ENCODE measurements at places on chromosomes 3 and 15.
A peak's percentile ranks its signal among the peaks of the same experiment; 100 is the strongest.

DNA sequence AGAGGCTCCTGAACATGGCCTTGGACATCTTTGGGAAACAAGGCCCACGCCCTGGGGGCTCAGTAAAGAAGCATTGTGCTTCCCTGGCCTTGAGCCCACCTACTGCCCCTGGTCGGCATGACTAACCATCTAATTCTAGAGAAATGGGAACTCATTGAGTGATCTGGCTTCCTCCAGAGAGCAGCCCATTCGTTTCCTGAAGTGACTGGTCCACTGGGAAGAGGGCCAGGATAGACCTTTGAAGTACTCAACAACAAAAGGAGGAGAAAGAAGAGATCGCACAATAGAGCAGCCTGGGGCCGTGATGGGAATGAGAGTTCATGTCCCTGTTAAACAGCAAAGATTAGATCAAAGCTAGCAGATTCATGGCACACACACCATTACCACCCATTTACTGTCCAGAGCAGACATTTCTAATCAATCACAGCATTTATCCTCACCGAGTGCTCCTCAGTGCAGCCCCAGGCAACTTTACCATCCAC lies 514.4 kb upstream of the PROK2 start:
- DNase-seq = peak; percentile 12

- DNase-seq = no peak
Observed at GRCh38 chr3:171455603-171456550, 4.3 kb downstream of the TNIK start.

DNA sequence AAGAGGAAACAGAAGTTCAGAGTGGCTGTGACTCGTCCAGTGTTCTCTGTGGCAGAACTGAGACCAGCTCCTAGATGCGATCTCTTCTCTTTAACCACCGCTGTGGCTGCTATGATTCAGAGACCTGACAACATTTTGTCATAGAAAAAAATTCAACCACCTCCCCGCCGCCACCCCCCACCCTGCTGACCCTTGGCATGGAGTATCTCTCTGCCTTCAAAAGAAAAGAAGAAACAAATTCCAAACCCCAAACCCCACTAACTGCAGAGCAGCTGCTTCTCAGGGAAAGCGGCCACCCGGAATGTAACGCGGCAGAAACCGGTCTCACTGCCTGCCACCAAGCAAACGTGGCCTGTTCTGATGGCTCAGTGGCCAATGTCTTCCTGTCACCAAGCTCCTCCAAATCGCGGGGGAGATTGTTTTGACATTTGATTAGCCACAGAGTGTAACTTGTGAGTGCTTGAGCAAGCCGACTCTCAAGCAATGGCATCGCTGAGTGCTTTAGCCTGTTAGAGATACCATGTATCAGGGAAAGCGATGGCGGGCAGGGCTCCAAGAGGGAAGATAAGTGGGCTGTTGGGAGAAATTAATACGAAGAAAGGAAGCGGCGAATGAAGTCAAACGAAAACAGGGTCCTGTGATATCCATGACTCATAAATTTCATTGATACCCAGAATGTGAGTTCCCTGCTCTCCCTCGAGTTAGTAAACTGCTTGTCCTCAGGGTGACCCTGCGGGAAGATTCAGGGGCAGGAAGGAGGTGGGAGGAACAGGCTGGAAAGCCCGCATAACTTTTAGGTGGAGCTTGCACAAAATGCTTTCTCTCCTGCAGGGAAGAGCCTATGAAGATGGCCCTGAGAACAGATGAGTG lies 44.8 kb upstream of the TLE3 start:
- no peak for DNase-seq

DNA sequence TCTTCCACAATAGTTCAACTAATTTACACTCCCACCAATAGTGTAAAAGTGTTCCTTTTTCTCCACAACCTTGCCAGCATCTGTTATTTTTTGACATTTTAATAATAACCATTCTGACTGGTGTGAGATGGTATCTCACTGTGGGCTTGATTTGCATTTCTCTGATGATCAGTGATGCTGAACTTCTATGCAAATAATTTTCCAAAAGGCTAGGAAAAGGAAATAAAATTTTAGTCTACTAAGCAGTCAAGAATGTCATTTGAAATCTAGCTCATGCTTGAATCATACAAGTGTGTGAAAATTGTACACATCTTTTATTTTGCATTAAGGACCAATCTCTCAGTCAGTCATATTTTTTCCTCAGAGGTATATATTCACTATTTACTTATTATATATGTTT lies 101.7 kb upstream of the UBP1 start:
- no peak for DNase-seq

- peak; percentile 13 for DNase-seq
Observed at GRCh38 chr3:172808969-172809546, 58.5 kb downstream of the ECT2 start.

DNA sequence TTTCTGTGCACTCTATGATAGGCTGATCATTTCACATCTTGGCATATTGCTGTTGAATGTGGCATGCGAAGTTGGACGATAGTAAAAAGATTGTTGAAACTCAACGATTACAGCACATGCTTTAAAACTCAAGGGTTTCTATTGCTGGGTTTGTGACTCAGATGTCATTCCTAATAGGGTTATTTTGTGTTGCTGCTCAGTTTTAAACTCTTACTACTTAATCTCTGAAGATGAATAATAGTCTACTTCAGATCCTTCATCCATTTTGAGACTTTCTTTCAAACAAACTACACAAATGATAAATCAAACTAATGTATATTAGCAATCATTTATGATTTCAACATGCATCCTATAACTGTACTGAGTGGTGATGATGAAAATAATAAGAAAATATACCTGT lies 71.3 kb upstream of the MBNL1 start:
- no peak for DNase-seq

DNA sequence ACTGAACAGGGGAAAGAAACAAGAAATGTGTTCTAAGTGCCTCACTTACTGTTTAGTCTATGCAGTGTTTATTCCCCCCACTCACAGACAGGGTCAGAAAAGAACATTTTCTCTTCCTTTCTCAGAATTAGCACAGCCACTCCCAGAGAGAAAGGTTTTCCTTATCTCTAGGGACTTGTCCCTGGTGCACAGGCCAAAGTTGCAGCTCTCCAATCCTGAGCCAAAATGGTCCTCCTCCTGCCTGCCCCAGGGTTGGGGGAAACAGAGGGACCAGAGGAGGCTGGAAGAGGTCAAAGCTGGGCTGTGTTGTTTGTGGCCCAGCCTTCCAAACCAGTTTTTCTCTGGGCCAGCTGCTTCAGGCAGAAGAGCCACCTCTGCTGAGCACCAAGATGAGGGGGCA lies 12.0 kb downstream of the RAB6B start:
- DNase-seq = no peak

GRCh38 chr3:50230794-50231125 lies 5.2 kb upstream of the GNAI2 start:
- DNase-seq = no peak

GRCh38 chr15:85000937-85001336 lies 19.3 kb downstream of the PDE8A start:
- no peak for DNase-seq

GRCh38 chr3:49775538-49775937 lies 10.8 kb downstream of the IP6K1 start:
- no peak for DNase-seq

GRCh38 chr15:68330416-68330815 lies 52.9 kb downstream of the FEM1B start:
- no peak for DNase-seq

DNA sequence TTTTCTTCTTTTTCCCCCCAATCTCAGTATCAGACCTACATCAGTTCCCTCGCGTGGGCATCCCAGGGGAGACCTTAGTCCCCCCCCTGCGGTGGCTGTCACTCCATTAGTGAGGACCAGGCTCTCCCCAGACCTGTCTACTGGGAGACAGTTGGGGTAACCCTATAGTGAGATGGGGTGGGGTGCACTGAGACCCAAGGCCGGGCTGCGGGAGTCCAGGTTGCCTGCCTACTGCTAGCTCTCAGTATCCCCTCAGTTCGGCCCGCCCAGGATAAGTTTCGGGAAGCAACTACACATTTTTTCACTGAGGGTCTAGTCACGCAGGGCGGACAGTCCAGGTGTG lies 671 bp upstream of the DCUN1D1 start:
- no peak for DNase-seq

GRCh38 chr3:64501298-64501906 lies 186.4 kb downstream of the ADAMTS9 start:
- no peak for DNase-seq

GRCh38 chr15:67062369-67062985 lies 2.9 kb upstream of the SMAD3 start:
- DNase-seq = no peak

DNA sequence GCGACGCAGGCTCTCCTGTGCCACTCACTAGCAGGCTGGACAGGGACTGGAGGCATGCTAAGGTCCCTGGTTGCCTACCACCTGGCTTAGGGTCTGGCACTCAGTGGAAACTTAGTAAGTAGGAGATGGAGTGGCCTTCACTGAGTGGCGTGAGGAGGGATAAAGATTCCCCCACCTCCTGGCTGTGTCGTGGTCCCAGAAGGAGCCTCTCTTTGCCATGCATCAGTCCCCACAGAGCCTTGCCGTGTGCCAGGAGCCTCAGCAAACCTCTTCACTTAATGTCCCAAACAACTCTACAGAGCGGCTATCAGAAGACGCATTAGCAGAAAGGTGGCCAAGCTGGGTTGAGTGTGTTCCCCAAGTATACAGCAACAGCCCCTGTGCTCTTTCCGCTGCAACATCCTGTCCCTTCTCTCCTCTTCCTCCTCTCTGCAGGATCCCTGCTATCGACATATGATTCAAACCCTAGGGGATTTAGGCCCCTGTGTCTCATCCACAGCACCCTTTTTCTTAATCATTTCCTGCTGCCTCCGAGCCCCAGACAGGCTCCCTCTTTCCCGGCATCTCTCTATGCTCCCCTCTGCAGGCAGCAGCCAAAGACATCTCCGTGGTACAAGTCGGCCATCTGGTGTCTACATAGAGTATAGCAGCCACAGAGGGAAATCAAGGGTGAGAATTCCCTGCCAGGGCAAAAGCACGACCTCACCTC lies 66.7 kb downstream of the SLC6A1 start:
- peak; percentile 24 for DNase-seq

GRCh38 chr3:181610083-181610972 lies 101.4 kb upstream of the SOX2 start:
- DNase-seq = no peak

DNA sequence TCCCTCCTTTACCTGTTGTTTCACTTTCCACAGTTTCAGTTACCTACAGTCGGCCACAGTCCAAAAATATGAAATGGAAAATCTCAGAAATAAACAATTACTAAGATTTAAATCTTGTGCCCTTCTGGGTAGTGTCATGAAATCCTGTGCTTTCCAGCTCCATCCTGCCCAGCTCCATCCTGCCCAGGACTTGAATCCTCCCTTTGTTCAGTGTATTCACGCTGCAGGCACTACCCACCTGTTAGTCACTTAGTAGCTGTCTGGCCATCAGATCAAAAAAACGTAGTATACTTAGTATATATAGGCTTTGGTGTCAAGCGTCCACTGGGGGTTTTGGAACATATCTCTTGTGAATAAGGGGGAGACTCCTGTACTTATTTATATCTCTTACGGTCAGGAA lies 329.0 kb upstream of the SEMA6D start:
- no peak for DNase-seq

- peak; percentile 56 for DNase-seq
Observed at GRCh38 chr3:97821774-97822358, at the start of gene CRYBG3. Gene CRYBG3, plus strand, starts transcription at chr3:97822011. Its CDS starts 196 bp downstream, at chr3:97822207.

- DNase-seq = no peak
Observed at GRCh38 chr15:38521316-38521715, 43.3 kb downstream of the RASGRP1 start.

GRCh38 chr15:46872981-46873330 lies 844.3 kb upstream of the SEMA6D start:
- DNase-seq = no peak

DNA sequence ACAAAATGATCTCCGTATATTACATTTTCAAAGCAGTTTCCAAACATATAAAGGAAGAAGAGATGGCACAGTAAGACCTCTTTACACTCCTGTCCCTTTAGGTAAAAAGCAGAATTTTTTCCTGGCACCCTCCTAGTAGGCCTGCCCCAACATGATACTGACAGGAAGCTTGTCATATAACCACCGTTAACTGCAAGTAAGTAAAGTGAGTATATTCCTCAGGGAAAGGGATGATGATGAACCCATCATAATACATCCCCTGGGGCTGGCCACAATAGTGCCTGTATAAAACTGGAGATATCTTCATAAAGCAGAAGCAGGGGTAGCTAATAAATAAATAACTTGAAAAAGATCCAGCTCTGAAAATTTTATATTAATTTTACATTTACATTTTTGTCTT lies 893.0 kb downstream of the DIPK2A start:
- no peak for DNase-seq

GRCh38 chr15:93803421-93804152 lies 427.8 kb upstream of the MCTP2 start:
- DNase-seq = no peak

GRCh38 chr15:98281130-98281529 lies 320.6 kb downstream of the ARRDC4 start:
- no peak for DNase-seq

- DNase-seq = no peak
Observed at GRCh38 chr3:113556316-113556945, 24.1 kb downstream of the SIDT1 start.

DNA sequence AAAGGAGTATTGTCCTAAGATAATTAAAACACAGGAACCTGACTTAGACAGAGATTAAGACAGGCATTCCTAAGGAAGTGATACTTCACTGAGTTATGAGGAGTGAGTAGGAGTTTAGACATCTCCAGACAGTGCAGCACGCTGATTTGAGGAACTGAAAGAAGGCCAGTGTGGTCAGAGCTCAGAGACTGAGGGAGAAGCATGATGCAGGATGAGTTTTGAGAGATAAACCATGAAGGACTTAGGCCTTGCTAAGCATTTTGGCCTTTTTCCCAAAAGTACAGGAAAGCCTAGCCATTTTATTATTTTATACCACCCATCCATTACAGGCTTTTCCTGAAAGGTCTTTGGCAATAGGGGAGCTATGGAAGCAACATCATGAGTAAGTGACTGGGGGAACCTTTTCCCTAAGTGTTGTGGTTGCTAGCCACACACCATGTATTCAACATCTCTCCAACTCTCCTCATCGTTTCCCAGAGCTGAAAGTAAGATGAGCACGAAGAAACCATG lies 375.6 kb upstream of the TPRG1 start:
- DNase-seq = no peak

- DNase-seq = no peak
Observed at GRCh38 chr15:33693166-33693800, 275.0 kb upstream of the CHRM5 start.

DNA sequence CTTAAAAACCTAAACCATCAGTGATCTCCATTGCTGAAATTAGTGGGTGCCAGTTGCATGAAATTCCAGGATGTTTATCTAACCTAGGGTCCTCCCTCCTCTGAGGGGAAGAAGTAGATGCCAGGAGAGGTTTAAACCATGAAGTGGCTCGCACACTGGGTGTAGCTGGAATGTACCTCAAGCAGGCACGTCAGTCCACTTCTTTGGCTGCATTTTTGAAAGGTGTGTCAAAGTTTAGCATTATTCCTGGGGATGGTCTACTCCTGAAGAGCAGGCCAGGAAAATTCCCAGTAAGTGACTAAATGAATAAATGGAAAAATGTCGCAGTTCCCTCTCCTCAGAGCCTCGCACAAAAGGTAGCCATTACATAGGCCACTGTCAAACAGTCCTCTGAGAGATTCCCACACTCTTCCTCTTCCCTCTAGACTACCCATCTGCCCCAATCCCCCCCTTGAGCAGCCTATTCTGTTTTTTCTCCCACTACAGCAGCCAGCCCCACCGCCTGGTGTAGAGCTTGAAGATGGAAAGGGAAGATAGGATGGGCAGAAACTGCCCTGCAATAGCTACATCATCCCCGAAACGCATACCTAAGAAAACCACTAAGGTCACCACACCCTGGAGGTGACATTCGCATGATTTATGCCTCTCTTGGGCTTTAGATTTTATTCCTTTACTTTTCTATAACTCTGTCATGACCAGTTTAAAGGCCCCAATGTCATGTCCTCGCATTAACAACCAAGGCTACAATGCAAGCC lies 655 bp upstream of the TMOD3 start:
- no peak for DNase-seq
